ENCODE measurements at places on chromosomes 6 and 20.

GRCh38 chr6:18406955-18407749 is 20.0 kb downstream of the RNF144B start:
- no peak for DNase-seq

- no peak for DNase-seq
Observed at GRCh38 chr6:72418495-72418894, 203.4 kb upstream of the KCNQ5 start.

DNA sequence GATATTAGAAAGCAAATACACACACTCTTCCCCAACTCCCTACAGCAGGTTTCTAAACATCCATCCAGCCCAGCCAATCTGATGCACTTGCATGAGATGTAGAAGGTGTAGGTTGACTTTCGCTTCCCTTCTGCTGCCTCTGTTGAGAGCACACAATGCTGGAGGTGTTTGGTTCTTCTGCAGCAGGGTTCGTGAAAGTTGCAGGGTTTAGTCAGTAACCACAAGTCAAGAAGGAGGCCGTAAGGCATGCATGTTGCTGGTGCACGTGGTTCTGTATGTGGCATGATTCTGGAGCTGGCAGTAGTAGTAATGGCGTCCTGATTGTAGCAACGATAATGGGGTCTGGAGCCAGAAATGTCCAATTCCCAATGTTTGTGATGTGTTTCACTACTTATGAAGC is 53.0 kb downstream of the DEK start:
- DNase-seq: no peak

GRCh38 chr20:49199729-49200293 is 11.7 kb upstream of the STAU1 start:
- no peak for DNase-seq

DNA sequence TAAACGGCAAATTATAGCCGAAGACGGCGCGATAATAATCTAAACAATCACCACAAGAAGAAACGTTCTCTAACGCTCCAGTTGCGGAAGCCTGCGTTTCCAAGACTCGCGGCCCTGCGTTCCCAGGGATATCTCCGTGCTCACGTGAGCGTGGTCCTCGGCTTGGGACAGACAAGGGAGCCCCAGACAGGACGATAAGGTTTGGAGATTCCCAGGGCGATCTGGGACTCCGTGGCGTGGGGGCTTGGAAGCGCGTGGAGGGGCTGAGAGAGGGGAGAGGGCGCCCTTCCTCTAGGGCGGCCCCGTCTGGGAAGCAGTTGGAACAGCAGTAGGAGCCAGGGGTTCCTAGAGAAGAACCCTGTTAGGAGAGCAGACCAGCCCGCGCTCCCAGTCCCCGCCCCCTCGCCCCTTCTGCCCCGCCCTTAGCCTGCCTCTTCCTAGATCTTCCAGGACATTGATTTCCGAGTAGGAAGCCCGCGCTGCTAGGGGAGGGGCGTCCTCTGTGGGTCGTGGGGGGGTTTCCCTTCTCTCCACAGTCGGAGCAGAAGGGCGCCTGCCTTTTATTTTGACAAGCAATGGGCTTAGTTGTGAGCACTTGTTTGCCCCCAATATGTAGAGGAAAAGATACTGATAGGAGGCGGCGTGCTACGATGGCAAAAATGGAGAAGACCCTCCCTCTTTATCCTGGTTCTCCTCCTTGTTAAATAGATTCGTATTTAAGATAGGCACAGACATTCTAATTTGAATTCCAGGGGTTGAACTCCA is 10.6 kb downstream of the NRN1 start:
- DNase-seq: peak; percentile 61

- DNase-seq: no peak
Observed at GRCh38 chr20:52936351-52937340, 35.5 kb upstream of the TSHZ2 start.

DNA sequence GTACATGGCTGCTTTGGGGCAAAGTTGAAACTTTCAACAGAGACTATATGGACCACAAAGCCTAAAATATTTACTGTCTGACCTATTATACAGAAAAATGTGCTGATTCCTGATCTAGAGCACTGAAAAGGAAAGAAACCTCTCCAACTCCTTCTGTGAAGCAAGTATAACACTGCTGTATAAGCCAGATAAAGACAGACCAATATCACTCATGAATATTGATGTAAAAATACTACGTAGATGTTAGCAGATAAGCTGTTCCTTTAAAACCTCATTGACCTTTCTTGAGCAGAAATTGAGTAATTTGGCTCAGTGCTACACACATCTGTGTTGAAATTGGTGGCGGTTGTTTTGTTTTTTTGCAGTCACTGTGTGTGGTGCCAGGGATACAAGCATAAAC is 69.9 kb upstream of the HDAC2 start:
- DNase-seq: no peak

GRCh38 chr20:45347297-45347935 is 808 bp downstream of the SDC4 start:
- DNase-seq: no peak

DNA sequence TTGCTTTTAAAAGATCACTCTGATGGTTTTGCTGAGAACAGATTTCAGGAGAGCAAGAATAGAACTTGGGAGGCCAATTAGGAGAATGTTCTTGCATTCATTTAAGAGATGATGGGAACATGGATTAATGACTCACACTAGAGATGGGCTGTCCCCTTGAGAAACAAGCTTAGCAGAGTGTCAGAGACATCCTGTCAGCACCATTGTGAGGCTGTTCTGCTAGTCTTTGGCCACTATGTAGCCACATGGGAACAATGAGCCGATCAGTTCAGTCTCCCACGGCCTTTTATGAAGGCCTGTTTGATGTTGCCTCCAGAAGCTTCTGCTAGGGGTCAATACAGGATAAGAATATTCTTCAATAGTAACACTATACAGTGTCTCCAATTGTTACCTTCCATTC is 113.0 kb upstream of the EYA4 start:
- no peak for DNase-seq

- no peak for DNase-seq
Observed at GRCh38 chr6:127381384-127381783, 38.0 kb upstream of the ECHDC1 start.

DNA sequence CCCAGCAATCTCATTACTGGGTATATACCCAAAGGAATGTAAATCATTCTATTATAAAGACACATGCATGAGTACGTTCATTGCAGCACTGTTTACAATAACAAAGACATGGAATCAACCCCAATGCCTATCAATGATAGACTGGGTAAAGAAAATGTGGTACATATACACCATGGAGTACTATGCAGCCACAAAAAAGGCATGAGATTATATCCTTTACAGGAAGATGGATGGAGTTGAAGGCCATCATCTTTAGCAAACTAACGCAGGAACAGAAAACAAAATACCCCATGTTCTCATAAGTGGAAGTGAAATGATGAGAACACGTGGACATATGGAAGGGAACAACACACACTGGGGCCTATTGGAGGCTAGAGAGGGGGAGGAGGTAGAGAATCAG is 115.7 kb downstream of the NUS1 start:
- DNase-seq: no peak

DNA sequence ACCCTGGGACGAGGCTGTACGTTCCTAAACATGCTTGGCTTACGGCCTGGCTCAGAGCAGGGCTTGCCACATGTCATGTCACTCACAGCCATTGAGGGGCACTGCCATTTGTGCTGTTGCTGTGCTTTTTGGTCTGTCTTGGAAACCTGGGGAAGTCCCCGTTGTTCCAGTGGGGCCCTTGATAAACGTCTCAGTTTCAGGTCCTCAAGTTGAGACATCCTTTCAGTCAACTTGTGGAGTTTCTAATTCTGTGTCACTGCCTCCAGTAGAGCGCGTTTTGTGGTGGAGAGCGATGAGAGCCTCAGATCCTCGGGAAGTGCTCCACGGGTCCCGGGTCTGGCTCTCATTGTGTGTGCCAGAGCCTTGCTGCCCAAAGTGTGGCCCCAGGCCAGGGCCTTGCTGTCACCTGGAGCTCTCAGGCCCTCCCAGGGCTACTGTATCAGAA is 43.0 kb upstream of the CCR6 start:
- DNase-seq: no peak

DNA sequence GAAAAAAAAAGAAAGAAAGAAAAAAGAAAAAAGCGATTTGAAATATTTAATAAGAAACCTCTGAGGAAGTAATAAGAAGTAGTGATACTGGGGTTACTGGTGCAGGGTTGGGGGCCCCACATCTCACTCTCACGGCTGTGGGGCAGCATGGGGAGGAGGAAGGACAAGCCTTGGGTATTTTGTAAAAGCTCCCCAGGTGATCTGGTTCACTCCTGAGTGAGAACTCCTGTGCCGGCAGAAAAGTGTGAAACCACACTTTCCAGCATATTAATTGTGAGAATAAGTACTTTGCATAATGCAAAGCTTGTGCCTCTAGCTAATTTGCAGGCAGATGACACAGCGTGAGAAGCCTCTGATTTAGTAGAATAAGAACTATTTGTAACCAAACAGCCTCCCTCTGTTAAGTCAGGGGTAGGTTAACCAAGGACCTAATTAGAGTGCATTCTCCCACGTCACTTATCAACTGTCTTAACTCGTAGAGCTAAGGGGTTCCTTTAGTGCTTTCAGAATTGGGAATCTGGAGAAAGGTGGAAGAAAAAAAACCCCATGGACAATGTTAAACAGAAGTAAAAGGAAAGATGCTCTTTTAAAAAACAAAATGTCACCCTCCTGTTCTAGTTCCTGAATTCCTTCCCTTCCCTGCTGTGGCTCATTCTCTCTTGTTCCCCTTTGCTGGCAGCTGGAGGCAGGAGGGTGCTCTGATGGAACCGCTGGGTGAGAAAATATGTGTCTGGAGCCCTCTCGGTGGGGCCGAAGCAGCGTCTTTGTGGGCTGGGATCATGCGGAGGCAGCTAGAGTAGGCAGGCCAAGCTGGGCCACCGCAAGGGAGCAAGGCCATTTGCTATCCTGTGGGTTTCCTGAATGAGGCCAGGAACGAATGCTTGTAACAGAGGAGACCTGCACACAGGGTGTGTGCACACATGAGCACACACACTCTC is 108.7 kb downstream of the FYN start:
- DNase-seq: no peak

- DNase-seq: no peak
Observed at GRCh38 chr20:12019715-12020114, 102.0 kb downstream of the BTBD3 start.

DNA sequence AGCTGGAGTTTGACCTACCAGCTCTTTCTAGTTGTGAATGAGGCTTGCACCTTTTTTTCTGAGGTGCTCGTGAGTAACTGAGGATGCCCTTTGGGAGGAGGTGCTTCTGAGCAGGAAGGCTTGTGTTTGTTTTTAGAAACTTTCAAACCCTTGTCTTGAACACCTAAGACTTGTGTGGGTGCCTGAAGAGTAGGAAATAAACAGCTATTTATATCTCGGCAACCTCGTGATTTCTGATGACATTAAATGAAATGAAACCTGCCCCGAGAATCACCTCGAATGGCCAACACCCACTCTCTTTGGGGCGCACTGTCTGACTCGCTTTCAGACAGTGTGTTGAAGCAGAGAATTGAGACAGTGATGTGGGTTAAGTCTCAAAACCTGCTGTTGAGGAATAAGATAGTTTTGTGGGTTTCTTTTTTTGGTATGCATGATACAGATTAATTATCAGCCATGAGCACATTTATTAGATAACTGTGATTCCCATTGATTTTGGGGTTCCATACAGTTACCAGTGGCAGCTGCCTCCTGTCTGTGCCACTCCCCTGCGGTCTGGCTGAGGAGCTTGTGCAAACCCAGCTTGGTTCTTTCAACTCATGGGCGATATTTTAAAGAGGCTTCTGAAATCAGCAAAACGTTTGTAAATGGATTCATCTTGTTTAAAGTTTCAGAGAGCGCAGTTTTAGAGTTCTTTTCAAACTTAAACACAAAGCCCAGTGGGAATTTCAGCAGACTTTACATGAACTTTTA is 8.4 kb downstream of the IRF4 start:
- DNase-seq: no peak

GRCh38 chr6:109087661-109088264 is 6.9 kb downstream of the SESN1 start:
- DNase-seq: no peak

DNA sequence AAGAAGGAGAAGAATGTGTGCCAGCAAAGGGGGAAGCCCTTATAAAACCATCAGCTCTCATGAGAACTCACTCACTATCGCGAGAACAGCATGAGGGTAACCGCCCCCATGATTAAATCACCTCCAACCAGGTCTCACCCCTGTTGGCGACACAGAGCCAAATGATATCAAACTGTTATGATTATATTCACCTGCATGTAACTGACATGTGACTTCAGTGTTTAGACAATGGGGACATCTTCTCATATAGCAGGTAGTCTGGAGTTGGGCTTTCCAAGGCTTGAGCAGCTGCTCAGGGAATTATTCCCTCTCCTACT is 115.2 kb downstream of the SASH1 start:
- no peak for DNase-seq

DNA sequence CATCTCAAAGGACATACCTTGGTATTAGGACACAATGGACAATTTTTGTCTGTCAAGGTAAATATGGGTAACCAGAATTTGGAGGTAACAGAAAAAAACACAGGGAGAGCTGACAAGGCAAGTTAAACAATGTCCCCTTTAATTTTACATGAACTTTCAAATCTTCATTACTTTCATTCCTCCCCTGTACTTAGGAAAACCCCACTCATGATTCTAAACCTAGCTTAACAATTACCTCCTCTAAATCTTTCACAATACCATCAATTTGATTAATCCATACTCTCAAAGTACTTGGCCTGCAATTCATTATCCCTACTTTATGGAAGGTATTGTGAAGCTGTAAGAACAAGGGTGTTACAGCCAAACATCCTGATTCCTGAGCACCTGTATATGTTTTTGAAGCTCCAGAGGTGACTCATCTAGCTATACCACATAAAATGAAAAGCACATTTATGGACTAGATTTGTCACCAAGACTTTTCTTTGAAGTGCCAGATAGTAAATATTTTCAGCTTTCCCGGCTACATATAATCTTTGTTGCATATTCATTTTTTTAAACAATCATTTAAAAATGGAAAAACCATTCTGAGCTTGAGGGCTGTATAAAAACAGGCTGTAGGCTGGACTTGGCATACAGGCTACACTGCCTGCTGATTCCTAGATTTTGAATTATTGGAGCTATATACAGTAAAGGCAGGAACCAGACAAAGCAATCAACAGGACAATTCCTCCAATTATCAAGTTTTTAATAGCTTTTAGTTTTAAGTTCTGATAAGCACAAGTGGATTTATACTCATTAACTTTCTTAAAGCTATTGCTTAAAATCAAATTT is 22.9 kb downstream of the DEK start:
- DNase-seq: no peak

- no peak for DNase-seq
Observed at GRCh38 chr6:44216677-44217331, at the start of gene MYMX. Gene MYMX, plus strand, starts transcription at chr6:44216926. Its CDS starts 546 bp downstream, at chr6:44217472.

DNA sequence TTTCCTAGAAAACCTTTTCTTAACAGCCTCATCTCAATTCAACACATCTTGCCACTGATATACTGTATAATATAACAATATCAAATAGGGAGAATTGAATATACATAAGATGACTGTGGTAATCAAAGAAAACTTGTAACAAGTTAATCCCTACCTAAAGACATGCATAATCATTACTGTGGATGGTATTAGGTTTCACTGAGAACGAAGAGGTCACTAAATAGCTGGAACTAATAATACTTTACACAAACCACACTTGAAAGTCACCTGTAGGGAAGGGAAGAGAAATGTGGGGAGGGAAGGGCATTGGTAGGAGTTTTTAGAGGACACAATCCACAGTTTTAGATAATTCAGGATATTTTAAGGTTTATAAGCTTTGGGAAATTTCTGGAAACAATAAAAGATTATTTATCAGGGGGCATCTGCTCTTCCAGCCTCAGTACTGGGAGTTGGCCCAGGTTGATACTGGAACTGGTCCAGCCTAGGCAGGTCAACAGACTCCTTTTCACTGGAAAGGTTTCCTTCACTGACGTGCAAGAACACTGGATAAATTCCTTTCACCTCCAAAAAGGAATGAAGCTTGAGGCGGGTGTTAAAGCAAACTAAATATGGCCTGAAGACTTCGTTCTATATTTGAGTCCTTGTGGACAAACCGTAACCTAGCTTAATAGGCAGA is 44.0 kb downstream of the MAP7 start:
- DNase-seq: no peak

Measured in left kidney (tissue), 8 donors.